Stimulated activated CD4-positive, alpha-beta T cell treated with anti-CD3 and anti-CD28 coated beads, Interleukin-4, amount 100 ng/mL, for 48 hours (primary cell): ENCODE measurements at places on chromosomes 1 and 21.

- DNase-seq, result no peak
Observed at GRCh38 chr1:157292809-157293564, 154.8 kb upstream of the ETV3 start.

DNA sequence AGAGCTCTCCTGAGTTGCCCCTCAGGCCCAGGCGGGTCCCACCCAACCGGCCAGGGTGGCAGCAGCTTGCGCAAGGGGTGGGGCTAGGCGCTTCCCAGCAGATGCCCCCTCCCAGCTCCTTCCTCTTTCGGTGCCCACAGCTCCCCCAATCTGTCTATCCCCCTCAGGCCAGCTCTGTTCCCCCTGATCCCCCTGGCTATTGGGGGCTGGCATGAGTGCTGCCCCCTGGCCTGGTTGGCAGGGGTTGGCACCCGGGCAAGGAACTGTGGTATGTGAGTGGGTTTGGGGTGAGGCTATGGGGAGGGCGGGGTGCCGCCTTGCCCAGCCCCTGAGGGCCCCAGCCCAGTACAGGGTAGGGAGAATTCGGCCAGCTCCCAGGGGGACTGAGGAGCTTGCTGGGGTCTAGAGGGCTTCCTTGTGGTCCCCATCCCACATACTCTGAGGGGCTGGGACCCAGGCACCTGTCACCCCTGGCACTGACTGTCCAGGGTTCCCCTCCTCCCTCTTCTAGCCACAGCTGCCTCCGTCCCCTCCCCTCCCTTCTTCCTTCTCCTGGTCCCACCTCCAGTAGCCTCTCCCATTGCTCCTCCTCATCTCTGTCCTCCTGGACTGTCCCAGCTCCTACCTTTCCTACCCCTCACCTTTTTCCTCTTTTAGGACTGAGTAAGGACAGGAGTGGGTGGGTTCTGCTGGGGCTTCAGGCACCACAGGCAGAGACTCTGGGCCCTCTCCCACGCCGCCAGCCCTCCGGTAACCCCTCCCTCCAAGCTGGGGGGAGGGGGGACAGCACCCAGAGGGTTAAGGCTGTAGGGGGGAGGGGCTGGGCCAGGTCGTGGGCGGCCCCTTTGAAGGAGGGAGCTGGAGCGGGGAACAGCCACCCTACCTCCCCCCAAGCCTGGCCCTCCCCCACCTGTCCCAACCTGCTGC lies 5.7 kb downstream of the ZBTB7B start:
- peak; percentile 71 for DNase-seq

GRCh38 chr1:226111098-226111882 lies 48.8 kb downstream of the H3-3A start:
- no peak for DNase-seq

DNA sequence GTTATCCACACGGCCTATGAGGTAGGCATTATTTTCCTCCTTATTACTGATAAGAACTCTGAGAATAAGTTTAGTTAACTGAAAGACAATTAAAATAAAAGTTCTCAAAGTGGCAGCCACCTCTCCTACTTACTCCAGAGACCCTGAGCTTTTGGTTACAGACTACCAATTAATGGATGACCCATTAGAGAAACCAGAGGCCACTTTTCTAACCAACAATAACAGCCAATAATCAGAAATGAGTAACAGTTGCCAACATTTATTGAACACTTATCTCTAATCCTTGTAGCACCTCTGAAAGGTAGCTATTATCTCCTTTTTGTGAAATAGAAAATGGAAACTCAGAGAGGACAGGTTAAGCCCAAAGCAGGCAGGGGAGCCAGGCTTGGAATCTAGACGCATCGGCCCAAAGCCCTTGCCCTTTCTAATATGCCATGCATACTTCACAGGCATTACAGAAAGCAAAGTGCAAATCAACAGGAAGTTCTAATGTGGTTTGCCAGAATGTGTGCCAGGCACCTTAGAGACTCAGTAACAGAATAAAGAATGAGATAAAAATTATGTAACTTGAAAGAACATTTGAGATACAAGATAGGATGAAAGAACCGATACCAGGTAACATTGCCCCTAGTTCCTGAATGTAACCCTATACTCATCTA lies 50.0 kb downstream of the BEND5 start:
- no peak for DNase-seq

DNA sequence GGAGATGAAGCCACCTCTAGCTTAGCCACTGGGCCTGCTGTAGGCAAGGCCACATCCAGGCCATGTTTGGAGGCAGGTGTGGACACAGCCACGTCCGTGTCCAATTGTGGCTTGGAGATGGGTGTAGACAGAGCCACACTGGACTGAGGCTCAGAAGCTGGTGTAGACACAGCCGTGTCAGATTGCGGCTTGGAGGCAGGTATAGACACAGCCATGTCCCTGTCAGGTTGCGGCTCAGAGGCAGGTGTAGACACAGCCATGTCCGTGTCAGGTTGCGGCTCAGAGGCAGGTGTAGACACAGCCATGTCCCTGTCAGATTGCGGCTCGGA lies 2.2 kb downstream of the PERM1 start:
- no peak for DNase-seq

GRCh38 chr1:225318706-225319575 lies 108.9 kb downstream of the LBR start:
- no peak for DNase-seq

DNA sequence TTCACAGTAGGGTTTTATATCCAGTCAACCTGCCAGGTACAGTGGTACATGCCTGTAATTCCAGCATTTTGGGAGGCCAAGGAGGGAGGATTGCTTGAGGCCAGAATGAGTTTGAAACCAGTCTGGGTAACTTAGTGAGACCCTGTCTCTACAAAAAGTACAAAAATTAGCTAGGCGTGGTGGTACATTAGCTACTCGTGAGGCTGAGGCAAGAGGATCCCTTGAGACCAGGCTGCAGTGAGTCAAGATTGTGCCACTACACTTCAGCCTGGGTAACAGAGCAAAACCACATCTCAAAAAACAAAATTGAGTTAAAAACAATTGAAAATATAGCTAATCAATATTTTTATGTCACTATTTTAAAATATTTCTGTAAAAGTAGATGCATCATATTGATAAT lies 33.2 kb downstream of the DDI2 start:
- DNase-seq, result no peak

- no peak for DNase-seq
Observed at GRCh38 chr1:205954819-205955404, 11.7 kb upstream of the SLC26A9 start.

- DNase-seq, result no peak
Observed at GRCh38 chr1:58500043-58500442, 46.5 kb downstream of the OMA1 start.

- peak; percentile 73 for DNase-seq
Observed at GRCh38 chr1:108561689-108562326, 1.9 kb downstream of the EEIG2 start.

DNA sequence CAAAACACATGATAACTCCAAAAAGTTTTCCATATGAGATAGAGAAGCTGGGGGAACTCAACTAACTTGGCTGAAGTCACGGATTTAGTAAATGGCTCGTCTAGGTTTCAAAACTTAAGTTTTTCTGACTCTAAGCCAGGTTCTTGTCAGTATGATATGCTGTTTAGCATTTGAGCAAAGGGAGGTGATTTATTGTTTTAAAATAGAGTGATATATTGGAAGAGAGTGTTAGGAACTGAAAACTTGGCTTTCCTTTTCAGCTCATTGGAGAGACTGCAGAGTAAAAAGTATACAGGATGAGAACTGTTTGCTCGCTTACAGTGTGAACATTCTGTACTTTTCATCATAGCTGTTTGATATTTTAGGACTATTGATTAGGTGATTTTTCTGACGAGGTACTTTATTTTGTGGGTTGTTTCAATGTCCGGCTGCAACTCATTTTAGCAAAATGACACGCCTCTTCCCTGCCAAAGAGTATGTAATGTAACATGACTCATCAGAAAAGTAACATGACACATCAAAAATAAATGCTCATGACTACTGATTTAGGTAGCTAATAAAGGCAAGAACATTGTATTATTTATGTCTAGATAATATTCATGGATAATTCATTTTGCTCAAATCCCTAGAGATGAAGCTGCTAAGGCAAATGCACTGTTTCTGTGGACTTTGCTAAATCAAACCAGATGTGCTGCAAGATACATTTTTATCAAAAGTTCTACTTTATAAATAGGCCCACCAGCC lies 355.1 kb downstream of the GPATCH2 start:
- DNase-seq, result no peak

- DNase-seq, result no peak
Observed at GRCh38 chr1:244304156-244304555, 147.6 kb downstream of the ADSS2 start.

DNA sequence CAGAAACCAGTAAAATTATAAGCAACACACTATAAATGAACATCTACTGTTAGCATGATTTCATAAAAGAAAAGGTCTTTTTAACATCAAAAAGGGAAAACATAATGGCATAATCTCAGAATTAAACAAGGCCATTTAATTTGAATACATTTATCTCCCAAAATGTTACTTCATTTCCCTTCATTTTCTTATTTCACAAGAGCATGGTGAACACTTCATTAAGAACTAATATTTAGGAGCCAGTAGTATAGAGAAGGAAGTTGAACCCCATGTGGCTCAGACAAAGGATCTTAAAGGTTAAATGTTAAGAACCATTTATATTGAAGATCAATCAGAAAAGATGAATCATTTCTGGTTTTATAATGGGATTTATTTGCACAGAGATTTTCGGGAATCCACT lies 981.7 kb downstream of the TTLL7 start:
- DNase-seq, result no peak

- DNase-seq, result no peak
Observed at GRCh38 chr21:38377165-38378088, 120.6 kb downstream of the KCNJ15 start.

- DNase-seq, result no peak
Observed at GRCh38 chr1:100122177-100122576, 10.6 kb downstream of the SASS6 start.
